ENCODE measurements at places on chromosomes 5 and 9. TPM values are rescaled to one million over a fixed set of nuclear protein-coding genes. Genes with fewer than 3 reads are reported as not detected.

PDLIM4 gene
- total RNA-seq: 25.9 TPM

TMEM174 gene
- 6.8 TPM for total RNA-seq

SPINK5 gene
- total RNA-seq: 1.3 TPM

AQP7 gene
- total RNA-seq: 24.2 TPM

GKAP1 gene
- 6.5 TPM for total RNA-seq

SLC31A1 gene
- 14.2 TPM for total RNA-seq

SHLD3 gene
- total RNA-seq: 3.6 TPM

LSM11 gene
- total RNA-seq: 6.9 TPM
